ENCODE measurements at places on chromosomes 4 and X. TPM values are rescaled to one million over a fixed set of nuclear protein-coding genes. Genes with fewer than 3 reads are reported as not detected.

DNA sequence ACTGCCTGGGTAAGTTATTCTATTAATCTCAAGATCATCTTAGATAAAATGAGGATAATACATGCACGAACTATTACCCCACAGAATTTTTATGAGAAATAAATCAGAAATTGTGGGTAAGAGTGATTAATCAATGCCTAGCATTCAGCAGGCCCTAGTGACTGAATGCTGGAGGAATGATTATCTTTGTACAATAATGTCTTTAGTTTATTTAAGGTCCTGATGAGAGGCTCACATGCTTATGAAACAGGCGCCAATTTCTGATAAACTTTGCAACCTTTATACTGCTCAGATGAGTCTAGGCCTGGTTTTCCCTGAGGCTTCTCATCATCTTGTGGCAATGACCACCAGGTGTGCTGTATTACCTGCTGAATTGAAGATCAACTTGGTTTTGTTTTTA is 27.8 kb upstream of the BMP2K start:
- no peak for DNase-seq

- no peak for DNase-seq
These were observed 466 bp upstream of the CCNA2 start for GRCh38 chr4:121824171-121824527.

DNA sequence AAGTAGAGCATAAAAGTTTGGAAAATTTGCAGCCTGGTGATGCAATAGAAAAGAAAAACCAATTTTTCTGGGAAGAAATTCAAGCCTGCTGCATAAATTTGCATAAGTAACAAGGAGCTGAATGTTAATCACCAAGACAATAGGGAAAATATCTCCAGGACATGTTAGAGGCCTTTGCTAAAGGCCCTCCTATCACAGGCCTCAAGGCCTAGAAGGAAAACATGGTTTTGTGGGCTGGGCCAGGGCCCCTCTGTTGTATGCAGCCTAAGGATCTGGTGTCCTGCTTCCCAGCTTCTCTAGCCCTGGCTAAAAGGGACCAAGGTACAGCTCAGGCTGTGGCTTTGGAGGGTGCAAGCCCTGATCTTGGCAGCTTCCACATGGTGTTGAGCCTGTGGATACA is 6.2 kb upstream of the RTL3 start:
- DNase-seq, result no peak

DNA sequence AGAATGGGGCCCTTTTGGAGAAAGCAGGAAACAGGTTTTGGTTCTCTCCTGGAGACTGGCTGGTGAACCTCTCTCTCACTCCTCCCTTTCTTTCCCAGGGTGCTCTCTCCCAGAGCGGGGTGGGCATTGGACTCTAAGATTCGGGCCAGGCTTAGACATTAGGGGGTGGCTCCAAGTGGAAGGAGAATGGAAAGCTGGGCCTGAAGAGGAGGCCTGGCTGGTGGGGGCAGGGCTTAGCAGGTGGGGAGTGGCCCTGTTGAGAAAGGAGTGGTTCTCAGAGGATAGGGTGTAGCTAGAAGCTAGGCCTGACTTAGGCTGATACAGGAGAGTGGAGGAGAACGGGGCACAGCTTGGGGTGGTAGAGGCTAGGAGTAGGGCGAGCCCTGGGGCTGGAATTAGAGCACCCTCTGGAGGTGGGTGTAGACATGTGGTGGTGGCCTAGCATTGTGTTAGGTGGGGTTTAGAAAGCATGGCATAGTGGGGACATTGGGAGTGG is 5.7 kb downstream of the PLP2 start:
- DNase-seq, result no peak

DNA sequence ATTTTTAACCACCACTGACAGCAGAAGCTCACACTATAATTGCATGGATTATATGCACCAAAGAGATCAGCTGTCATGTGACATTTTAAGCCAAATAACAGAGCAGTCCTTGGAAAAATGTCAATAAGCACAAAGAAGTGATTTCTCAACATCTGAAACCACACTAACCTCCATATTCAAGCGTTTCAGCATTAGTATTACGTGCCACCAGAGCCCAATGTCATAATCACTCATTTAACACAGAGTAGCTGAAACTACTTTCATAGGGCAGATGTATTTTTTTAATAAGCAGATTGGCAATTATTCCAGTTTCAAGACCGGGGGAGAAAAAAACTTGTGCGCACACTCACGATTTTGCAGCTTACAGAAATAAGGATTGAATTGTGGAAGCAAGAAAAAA is 76.6 kb downstream of the SH3KBP1 start:
- no peak for DNase-seq

GRCh38 chr4:181661923-181662322 is 581.3 kb upstream of the TENM3 start:
- DNase-seq, result no peak

GRCh38 chr4:13182133-13182532 is 302.0 kb downstream of the RAB28 start:
- no peak for DNase-seq

FAM47A gene
- total RNA-seq, result not detected

DNA sequence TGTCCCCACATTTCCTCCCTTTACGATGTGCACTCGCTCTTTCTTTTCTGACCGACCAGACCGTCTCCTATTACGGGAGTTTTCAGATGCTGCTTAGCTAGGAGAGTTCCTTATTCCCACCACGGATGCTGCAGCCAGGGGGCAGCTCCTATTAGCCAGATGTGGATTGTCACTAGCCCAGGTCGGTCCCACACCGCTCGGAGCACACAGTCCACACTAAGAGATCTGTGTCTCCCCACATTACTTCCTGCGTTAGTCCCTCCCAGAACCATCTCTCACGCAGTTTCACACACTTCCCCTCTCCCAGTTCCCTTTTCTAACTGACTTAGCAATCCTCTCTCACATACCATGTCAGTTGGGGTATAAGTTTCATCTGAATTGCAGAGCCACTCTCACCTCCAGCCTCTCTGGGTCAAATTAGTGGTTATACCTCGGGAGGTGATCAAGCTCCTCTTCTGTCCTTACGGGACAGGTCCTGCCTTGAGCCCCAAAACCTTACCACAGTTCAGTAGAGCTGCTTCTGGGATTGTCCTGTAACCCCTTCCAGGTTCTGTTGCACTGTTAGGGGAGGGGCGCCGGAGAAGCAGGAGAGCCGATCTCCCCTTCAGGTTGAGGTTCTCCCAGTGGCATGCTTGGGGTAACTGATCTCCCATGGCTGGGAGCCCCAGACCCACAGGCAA is 28.2 kb downstream of the SULT1E1 start:
- peak; percentile 50 for DNase-seq

- DNase-seq, result no peak
These were observed 24.2 kb upstream of the DCAF8L2 start for GRCh38 chrX:27565992-27566391.

All from aorta (tissue), 5 donors.